ENCODE measurements at places on chromosomes 4 and X.

DNA sequence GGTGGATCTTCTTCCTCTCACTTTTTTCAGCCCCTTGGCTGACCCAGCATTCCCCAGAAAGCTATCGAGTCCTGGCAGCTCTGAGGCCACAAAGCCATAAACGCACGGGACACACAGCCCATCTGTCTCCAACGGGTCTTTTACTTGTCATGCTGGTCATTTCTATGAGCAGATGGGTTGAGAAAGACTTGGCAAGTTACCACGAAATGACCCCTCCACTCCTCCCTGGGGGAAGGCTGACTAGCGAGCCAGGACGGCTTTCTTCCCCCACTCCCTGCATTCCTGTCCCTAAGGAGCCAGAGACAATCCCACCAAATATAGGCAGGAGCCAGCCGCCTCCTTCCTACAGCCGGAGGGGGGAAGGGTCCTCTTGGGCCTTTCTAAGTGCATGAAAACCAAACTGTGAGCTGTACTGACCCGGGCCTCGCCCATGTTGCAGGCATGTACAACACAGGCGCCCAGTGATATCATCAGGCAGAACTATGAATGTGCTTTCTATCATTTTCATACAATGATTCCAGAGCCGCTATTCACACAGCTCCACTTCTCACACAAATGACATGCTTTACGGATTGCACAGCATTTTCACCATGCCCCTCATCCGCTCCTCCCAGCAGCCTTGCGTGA lies 28.6 kb downstream of the AFAP1 start:
- no peak for DNase-seq

DNA sequence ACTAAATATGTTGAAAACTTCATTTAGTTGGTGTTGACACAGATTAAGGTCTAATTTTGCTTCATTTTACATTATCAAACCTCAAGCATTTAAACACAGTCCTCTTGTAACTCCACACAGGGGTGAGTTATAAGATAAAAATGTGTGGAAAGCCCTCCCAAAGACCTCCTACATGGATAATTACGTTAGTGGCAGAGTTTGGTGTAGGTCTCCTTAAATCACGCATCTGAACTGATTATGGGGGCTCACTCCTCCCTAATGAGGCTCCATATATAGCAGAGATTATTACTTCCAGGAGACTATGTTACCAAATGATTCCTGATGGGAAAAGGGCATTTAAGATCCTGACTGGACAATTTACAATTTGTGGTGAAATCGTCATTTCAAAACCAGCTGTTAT lies 32.2 kb upstream of the VCX3B start:
- no peak for DNase-seq

GRCh38 chr4:108991551-108992328 lies 228.9 kb upstream of the ETNPPL start:
- DNase-seq: no peak

GRCh38 chr4:25563071-25563564 lies 92.5 kb upstream of the SLC34A2 start:
- no peak for DNase-seq

All from NCI-H1436 (cell line).